ENCODE measurements at places on chromosomes 12 and 14.

DNA sequence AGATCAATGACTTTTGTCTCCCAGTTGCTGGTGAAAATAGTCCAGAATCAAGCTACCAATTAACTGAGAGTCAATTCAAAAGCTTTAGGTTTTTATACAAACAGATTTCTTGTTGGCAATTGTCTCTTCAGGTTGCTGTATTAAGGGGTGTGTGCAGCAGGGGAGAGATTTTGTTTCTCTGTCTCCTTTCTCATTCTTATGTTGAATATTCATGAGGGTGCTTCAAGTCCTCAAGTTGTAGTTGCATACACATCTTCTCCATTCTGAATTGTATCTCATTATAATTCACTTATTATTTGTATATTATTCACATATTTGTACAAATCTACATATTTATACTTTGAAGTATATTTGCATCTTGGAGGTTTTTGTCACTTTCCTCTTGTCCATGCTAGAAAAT, 126.7 kb upstream of the PTPRQ start:
- DNase-seq, result no peak

DNA sequence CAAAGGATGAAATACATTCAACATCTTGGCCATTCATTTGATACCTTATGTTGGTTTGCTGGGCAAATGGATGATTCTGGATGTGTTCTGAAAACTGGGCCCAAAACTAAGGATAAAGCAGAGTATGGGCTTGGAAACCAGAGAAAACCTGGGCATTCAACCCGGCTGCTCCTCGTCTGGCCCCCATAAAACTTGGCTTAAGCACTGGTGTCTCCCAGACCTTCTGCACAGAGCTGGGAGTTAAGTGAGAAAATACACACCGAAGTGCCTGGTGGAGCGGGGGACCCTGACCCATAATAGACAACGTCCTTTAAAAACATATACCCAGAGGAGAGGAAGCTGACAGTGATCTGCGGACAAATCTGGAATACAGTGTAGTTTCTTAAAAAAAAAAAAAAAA, 112.5 kb downstream of the FOXN3 start:
- no peak for DNase-seq

- DNase-seq, result no peak
Observed at GRCh38 chr12:54006559-54007220, 2.1 kb upstream of the HOXC8 start.

- DNase-seq, result peak; percentile 61
Observed at GRCh38 chr12:57611108-57611826, at the start of gene ARHGEF25. Gene ARHGEF25 (plus strand): TSS chr12:57611435. CDS start chr12:57611895, 460 bp downstream.

DNA sequence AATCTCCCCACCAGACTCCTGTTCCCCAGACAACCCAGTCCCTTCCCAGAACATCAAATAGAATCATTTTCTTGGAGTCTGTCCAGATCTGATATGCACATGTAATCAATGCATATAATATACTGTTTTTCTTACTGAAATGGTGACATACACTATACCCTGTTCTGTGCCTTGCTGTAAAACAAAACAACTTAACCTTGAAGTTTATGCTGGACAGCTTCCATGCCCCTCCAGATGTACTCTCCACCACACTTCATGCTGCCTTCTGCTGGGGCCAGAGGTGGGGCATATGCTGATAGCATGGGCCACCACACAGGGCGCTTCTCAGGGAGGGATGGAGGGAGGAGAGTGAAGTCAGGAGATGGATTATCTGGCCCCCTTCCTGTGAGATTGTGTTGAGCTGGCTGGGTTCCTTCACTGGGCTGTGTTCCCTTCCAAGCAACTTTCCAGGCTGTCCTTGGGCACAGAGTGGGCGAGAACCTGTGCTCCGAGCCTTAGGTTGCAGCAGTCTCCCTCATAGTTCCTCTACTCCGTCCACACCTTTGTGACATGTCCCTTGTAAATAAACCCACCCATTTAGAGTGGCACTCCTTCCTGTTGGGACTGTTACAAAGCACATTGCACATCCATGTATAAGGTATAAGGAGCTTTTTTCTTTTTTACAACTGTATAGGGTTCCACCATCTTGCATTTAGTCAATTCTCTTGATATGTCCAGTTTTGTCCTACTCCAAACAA, 77.6 kb upstream of the RIC8B start:
- no peak for DNase-seq

DNA sequence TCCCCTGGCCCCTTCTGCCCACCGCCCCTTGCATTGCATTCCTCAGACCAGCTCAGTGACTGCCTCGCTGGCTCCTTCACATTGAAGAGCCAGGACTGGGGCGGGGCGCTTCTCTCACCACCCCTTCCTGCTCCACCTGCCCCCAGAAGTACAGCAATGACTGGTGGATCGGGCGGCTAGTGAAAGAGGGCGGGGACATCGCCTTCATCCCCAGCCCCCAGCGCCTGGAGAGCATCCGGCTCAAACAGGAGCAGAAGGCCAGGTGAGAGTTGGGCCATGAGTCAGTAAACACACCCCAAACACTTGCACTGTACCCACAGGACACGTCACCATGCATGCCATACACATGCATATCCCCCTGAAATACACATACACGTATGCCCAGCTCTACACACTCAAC, 5.8 kb downstream of the CACNB3 start:
- DNase-seq, result no peak

GRCh38 chr12:103382736-103383346, 112.9 kb downstream of the C12orf42 start:
- DNase-seq, result no peak

DNA sequence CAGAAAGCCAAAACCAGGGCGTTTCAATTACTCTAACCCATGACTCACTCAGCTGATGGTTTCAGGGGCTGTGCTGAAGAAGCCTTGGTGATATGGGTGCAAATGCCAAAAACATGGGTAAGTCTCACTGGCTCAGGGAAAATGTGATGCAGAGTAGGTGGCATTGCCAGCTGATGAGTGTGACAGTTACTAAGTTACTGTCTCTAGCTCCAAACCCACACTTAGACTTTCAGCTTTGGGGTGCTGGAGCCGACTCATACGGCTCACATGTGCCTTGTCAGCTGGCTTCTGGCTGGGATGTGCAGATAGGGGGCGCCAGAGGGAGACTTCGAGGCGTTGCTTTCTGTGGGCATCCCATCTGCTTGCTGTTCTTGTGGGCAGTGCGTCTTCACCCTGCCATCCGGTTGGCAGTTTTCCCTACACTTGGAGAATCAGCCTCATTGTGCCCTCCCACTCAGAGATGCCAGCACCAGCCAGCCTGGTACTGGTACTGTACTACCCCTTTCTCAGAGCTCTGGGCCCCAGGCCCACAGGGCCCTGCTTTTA, 11.1 kb upstream of the KRT7 start:
- DNase-seq, result peak; percentile 64

DNA sequence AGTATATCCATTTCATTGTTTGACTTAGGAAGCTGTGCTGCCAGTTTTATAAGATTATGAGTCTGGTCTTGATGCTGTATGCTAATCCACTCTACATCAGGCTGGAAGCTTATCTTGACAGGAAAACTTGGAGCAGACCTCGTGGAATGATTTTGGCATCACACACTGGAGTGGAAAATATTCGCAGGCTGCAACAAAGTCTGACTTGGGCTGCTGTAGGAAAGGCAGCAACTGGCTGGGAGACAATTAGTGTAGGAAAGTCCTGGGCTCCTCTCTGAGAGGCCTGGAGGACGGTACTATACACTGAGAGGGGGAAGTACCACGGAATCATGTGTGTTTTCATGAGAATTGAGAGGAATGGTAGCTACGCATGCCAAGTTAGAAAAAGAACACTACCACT, 383.7 kb downstream of the ETNK1 start:
- no peak for DNase-seq

DNA sequence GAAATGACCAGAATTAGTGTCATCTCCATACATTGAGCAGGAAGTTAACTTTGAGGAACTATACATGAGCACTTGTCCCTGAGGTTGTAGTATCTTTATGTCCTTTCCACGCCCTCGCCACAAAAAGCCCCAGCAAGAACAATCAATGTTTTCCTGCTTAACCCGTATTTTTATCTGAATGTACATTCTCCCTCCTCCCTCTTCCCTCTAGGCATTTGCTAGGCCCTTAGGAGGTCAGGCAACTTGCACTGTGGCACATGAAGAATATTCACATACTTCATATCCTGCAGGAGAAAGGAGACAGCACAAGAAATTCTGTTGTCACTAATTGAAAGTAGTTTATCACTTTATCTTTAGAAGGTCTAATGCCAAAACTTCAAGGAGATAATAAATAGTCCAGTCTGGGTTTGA, 18.1 kb upstream of the DUSP6 start:
- DNase-seq, result no peak

- no peak for DNase-seq
Observed at GRCh38 chr12:77189458-77189857, 124.1 kb upstream of the E2F7 start.
